ENCODE measurements at places on chromosomes 4 and X.

DNA sequence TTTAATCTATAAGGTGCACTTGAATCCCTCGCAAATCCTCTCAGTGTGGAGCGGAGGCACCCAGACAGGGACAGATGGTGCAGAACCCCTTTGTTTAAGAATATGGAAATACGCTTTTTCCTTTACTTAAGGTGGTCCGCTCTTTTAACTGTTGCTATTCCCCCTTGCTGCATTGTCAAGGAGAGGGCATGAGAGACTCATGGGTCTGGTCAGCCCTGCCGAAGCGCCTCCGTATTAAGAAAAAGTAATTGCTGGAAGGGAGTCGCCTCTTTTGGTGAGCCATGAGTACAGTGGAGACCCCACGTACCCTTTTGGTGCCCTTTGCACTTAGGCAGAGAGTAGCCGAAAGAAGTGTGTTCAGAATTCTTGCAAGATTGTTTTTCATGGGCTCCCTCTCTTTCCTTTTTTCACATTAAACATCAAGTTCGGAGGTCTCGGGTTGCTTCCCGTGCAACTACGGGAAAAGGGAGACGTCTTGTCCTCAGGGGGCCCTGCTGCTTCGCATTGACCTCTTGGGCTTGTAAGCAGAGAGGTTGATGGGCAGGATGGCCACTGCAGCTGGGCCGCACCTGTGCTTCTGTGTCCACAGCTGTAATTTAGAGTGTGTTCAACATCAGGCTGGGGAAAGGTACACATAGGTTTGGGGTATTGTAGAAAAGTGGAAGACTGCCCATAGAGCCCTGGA is 109.6 kb downstream of the SPRY1 start:
- ATAC-seq, result no peak

DNA sequence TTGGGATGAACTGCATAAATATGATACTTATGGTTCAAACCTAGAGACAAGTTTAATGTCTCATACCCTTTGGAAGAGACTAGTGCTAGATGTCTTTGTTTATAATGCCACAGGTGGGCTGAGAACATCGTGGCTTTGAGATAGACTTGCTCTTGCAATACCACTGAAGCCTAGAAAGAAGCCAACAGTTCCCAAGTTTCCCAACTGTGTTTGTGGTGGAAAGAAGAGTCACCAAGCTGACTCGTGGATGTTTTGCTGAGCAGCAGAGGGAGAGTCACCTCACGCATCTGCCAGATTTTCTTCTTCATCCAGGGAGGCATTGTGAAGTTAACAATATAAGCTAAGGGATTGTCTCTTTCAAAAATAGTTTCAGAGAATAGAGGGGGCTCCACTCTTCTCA is 1076.2 kb downstream of the C4orf33 start:
- ATAC-seq, result no peak

GRCh38 chr4:186351668-186352194 is 85.7 kb downstream of the F11 start:
- no peak for ATAC-seq

DNA sequence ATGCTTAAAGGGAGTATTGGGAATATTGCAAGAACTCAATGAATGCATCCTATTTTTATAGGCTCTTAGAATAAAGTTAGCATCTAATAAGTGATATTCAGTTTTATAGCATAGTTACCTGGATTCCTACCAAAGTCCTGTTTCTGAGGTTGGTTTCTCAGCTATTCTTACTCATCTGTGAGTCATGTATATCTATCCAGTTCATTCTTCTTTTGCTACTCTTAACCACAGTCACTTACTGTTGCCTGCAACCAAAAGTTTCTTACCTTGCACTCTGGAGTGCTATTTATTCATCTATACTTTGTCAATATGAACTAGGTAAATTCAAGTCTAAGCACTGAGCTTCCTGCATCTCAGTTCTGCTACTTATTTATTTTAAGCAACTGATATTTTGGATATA is 322.5 kb downstream of the HS3ST1 start:
- no peak for ATAC-seq

- ATAC-seq, result no peak
These were observed 118.8 kb upstream of the PCDH18 start for GRCh38 chr4:137651128-137651527.

DNA sequence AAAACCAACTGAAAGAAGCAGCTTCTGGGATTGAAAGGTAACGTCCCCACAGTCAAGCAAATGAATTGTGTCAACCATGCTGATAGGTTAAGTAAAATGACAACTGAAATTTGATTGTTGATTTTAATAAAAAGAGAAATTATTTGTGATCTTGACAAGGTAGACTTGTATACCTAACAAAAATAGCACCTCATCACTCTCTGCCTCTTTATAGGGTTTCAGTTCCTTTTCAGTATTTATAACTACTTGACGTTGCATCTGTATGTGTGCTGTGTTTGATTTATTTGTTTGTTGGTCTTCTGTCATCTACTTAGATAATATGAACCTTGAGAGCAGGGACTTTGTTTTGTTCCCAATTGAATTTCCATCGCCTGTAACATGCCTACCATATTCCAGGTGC is 7.9 kb upstream of the PPP3CA start:
- ATAC-seq, result no peak

DNA sequence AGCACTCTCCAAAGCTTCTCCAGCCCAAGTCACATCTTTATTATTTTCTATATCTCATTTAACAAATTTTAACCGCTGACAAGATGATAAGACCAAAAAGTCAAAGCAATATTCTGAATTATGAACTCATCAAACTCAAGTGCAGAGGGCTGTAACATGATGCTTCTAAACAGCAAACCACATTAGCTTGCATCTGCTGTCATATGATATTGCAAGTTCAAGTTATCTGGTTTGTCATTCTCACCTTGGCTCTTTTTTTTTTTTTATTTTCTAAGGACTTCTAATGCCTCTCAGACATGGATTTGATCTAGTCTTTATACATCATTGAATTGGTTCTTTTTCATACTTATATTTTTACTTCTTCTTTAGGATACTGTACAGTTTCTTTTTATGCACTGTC is 93.4 kb downstream of the SLC10A7 start:
- no peak for ATAC-seq

DNA sequence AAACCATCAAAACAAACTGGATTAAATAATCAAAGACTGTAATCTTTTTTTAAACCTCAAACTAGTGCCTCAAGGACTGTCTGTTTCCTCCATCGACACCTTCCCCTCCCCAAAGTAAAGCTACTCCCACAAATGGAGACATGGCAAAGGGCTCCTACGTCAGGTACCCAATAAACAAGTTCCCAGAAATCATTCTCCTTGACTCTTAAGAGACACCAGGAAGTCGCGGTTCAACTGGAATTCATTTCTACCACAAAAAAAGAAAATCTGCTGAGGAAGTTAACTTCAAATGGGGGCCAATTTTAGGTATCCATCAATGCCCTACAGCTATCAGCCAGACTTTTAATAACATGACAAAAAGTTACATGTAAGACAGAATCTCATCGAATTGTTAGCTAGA is 2.5 kb downstream of the RPS4X start:
- ATAC-seq, result no peak

DNA sequence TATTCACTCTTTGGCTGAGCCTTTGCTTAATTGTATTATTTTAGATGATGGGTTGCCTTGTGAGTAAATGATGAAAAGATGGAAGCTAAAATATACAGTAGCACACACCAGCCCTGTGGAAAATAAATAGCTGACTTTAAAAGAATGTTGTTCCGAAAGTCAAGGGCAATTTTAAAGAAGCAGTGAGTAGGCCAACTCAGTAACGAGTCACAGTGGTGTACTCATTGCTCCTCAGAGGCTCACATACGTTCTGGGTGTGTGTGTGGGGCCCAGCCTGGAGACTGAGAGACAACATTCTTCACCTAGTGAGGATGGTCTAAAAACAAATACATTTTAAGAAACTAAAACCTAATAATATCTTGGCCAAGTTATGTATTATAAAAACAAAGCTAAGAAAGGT is 640.3 kb downstream of the TRIML1 start:
- ATAC-seq, result no peak

GRCh38 chr4:154911608-154912098 is 130.6 kb downstream of the RBM46 start:
- no peak for ATAC-seq

DNA sequence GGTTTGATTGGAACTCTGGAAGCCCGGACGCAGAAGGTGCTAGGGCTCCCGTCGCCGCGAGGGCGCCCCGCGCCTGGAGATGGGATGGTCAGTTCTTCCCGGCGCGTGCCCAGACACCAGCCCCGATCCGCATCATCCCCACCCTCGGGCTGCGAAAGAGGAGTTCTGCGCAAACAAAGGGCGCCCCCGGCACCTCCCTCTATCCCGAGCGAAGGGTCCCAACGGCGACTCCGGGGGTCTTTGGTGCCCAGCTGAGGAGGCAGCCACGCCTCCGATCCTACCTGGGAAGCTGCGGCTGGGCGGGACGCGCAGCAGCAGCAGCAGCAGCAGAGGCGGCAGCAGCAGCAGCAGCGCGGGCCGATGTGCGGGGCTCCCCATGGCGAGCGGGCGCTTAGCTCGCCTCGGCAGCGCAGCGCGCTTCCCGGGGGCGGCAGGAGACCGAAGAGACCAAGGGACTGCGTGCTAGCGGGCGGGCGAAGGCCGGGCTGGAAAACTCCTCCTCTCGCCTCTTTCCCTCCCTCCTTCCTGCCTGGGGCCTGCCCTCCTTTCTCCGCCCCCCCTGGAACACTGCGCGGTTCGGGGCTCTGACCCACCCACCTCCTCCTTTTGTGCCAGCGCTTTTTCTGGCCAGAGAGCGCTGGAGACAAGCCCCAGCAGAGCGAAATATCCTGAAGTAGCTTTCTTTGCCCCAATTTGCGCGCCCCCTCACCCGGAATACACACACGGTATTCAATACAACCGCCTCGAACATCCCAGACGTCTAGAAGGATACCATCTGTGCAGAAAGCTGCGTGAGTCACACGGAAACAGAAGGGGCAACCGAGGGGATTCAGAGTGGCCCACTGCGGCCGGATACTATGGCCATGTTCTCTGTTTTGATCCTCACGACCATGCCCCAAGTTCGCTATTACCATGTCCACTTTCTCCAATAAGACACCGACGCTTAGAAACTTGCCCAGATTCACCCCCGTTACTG is at the start of gene SRPX:
Gene SRPX, minus strand, starts transcription at position 457 of the 976 bp plus-strand sequence. Its CDS starts 79 bp downstream, at position 378.
- peak; percentile 31 for ATAC-seq

- no peak for ATAC-seq
These were observed 98.8 kb upstream of the STX18 start for GRCh38 chr4:4640692-4641091.

DNA sequence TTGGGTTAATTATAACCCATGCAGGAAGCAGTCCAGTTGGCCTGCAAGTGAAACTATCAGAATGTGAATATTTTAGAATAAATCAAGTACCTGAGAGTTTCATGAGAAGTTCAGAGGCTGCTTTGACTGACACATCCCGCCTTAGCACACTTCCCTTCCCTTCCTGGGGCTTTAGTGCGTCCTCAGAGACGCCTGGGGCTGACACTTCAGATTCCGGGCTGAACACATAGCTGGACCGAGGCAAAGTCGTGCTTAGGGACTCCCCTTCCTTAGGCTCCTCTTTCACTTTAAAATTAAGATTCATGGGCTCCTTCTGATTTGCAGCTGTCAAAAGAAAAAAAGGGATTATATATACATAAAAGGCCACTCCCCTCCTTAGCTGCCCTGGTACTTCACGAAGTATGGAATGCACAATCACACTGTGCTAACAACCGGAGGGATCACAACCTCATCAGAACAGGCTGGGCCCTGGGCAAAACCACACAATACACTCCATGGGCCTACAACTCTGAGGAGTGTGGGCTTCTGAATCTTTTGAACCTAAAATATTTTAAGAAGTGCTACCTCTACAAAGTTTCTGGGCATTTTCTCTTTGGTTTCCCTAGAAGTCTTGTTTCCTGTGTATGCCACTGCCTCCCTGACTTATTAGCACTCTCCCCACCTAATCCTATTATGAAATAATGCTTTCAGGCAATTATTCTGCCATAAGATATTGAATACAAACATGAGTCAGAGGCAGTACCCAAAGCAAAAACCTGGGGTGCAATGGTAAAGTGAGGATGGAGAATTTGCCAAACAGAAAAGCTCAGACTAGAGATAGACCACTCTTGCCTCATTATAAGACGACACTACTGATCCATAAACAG is 68.2 kb downstream of the ZNF827 start:
- peak; percentile 83 for ATAC-seq

DNA sequence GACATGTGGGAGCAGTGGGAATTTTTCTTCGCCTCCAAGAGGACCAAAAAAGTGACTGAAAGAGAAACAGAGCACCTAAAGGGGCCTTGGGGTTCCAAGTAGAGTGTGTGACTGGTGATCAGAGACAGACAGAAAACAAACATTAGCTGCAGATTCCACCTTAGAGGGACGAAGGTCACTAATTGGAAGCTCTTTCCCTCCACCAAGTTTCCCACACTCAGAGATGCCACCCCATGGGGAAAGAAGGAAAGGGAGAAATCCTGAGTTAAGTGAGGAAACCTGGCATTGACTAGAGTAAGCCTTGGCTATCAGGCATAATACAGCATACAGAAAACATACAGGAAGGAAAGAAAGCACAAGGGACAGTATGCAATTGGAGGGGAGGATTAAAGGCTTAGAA is 90.9 kb downstream of the HNRNPD start:
- ATAC-seq, result no peak

GRCh38 chrX:118519411-118520215 is 24.0 kb downstream of the DOCK11 start:
- ATAC-seq, result no peak

GRCh38 chrX:11641349-11642065 is 24.2 kb downstream of the ARHGAP6 start:
- ATAC-seq, result no peak

GRCh38 chr4:136664988-136665387 is 867.3 kb downstream of the PCDH18 start:
- ATAC-seq, result no peak

DNA sequence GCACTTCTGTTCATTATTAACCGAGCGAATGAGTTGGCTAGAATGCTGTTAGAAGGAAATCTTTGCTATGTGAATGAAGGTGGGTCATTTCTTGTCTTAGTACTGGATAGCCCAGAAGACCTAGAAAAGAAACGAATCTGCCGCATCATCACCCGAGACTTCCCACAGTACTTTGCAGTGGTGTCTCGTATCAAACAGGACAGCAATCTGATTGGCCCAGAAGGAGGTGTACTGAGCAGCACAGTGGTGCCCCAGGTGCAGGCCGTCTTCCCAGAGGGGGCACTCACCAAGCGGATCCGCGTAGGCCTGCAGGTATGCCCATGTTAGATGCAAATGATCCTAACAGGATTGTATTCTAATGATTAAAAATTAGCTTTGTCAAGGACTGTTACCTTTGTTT is 286.3 kb downstream of the ANK2 start:
- no peak for ATAC-seq

DNA sequence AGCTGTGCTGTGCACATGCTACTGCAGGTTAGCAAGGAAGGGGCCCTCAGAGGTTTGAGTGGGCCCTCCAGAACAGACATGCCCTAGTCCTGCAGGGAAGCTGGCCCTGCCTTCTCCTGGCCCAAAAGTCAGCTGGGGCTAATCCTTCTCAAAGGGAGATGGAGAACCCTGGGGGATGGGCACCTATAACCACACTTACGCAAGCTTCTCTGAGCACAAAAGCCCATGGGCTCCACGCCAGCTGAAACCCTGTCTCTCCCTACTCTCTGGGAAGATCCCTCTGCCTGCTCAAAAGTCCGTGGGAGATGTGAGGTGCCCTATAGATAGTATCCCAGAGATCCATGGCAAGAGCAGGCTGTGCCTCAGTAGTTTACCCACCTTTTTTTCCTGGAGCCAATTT is 58.9 kb upstream of the DKK2 start:
- no peak for ATAC-seq

Measured in esophagus mucosa (tissue), 1 donor.